ENCODE measurements at places on chromosomes 1 and 21.

- no peak for DNase-seq
Observed at GRCh38 chr21:23316190-23316589, 2291.1 kb downstream of the MRPL39 start.

DNA sequence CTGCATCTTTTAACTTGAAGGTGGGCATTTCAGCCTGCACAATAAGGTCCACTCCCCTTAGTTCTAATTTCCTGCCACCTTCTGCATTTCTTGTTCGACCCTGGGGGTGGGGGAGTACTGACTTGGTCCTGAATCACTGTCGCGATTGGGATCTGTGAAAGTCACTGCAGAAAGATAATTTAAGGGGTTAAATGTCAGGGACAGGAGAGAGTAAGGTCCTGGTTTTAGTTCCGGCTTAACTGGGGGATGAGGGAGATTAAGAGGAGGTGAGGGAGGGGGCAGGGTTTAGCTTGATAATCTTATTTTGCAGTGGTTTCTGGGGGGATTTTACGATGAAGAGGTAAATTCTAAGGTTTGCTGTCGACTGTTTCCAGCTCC is 128.1 kb downstream of the MRPS6 start:
- no peak for DNase-seq

- no peak for DNase-seq
Observed at GRCh38 chr1:156901590-156901900, 8.0 kb downstream of the PEAR1 start.

DNA sequence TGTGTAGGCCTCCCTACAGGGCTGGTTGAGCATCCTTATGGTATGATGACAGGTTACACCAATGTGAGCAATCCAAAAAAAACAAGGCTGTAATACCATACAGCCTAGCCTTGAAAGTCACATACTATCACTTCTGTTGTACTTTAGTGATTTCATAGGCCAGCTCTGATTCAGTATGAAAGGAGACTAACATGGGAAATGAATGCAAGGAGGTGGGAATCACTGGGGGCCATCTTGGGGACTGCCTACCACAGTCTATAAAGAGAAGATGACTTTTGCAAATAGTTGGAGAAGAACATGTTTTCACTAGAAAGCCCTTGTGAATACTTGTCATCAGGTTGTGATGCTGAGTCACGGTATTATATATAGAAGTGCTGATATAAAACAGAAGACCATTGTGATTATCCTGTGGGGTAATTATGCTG is 270.7 kb downstream of the S1PR1 start:
- DNase-seq = no peak

Data from stimulated activated CD8-positive, alpha-beta memory T cell treated with anti-CD3 and anti-CD28 coated beads, Interleukin-4, amount 100 ng/mL, for 4 hours (primary cell).